Sigmoid colon (tissue), 7 donors: ENCODE measurements at places on chromosomes 2 and 18. TPM values are rescaled to one million over a fixed set of nuclear protein-coding genes. Genes with fewer than 3 reads are reported as not detected.
A peak's percentile ranks its signal among the peaks of the same experiment; 100 is the strongest.

Gene MARCHF4
- total RNA-seq, result not detected

Gene LYPD6B
- total RNA-seq, result 0.66 TPM

Gene NT5DC4
- not detected for total RNA-seq

Gene ARHGAP28
- 8.9 TPM for total RNA-seq

Gene DNAH6
- 0.54 TPM for total RNA-seq

Gene GCG
- not detected for total RNA-seq

GRCh38 chr2:17672583-17673317, 80.9 kb downstream of the SMC6 start:
- peaks cover 24% of the 10 kb centered on the region for H3K36me3 ChIP-seq
- no peak for DNase-seq
- H3K27me3 ChIP-seq, result no peaks in the 10 kb centered on the region
- no peak overlapping the region for H3K4me3 ChIP-seq
- H3K4me1 ChIP-seq, result no peaks in the 10 kb centered on the region

DNA sequence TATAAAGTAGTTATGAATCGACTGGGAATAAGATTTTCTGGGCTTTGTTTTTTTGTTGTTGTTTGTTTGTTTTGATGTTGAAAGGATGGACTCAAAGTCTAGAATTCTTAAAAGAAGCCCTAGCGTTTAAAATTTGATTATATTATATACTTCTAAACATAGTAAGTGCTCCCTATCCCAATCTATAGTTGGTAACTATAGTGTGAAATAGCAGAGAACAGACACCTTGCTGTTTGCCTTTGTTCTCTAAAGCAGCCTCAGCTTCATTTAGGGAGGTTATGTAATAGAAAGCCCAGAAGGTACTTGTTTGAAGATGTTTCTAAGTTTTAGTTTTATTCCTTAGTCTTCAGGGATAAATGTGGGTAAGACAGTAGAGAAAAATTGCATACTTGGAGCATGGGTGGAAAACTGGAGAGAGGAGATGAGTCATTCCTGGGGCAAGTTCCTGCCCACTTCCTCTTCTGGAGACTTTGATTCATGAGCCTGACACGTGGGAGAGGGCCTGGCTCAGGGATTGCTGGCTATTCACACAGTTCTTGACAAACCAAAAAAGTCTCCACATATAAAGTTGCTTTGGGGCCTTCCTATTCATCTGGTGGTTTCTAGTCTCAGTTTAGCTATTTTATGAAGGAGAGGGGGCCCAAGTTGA, 131.9 kb downstream of the MYO1B start:
- H3K27ac ChIP-seq, result no peak overlapping the region
- no peaks in the 10 kb centered on the region for H3K4me1 ChIP-seq
- H3K36me3 ChIP-seq, result no peaks in the 10 kb centered on the region
- H3K27me3 ChIP-seq, result no peaks in the 10 kb centered on the region
- DNase-seq, result peak; percentile 79

DNA sequence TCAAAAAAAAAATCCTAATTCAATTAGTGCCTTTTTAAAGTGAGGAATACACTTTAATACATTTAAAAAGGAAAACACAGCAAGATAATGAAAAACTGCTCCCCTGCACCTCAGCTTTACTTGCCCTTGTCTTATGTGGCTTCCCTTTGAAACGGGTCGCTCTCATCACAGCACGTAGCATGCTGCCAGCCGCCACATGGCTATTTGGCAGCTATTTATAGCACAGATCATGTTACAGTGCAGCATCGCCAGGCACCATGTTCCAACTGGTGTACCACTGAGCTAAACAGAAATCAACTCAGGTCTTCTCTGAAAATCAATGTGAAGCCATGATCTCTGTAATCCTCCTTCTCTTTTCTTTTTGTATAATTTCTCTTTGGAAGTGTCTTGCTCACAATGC, 65.1 kb downstream of the TMEM182 start:
- no peak overlapping the region for H3K4me3 ChIP-seq
- H3K4me1 ChIP-seq, result peaks cover 8% of the 10 kb centered on the region
- H3K36me3 ChIP-seq, result no peaks in the 10 kb centered on the region
- DNase-seq, result no peak
- H3K27me3 ChIP-seq, result no peaks in the 10 kb centered on the region

GRCh38 chr2:142883526-142883925, 6.1 kb downstream of the KYNU start:
- no peak overlapping the region for H3K4me3 ChIP-seq
- H3K27me3 ChIP-seq, result no peaks in the 10 kb centered on the region
- no peak for DNase-seq
- H3K36me3 ChIP-seq, result no peaks in the 10 kb centered on the region
